ENCODE measurements at places on chromosomes 2 and 18. TPM values are rescaled to one million over a fixed set of nuclear protein-coding genes. Genes with fewer than 3 reads are reported as not detected.
A peak's percentile ranks its signal among the peaks of the same experiment; 100 is the strongest.

DNA sequence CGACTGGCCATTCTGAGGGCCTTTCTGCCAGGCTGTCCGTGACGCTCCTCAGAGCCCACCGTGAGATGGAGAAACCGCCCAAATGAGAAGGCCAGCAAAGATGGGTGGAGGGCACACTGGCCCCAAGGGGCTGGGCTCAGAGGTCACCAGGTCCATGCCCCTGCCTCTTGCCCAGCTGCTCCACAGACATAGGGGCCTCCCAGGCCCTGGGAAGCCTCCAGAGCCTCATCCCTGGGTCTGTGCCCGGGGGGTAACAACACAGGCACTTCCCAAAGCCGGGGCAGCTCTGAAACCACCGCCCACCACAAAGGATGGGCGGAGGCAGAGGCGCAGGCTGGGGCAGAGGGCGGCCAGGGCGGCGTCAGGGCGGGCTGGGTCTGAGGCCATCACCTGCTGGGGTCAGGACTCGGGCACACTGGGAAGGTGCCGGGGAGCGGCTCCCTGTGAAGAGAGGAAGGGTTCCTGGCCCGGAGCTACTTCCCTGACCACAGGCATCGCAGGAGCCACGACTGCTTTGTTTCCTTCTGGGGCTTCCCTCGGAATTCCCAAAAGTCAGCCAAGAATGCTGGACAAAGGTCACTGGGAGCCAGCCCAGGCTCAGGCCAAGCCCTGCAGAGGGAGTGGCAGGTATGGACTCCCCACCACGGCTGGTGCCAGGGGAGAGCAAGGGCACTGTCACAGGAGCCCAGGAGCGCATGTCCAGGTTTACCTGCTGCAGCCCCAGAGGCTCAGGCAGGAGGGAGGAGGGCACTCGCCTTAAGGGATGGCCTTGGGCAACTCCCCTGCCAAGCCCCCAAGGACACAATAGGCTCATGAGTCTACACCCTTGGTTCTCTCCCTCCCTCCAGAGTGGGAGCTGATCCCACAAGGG is 9.4 kb downstream of the CYP26B1 start:
- no peak overlapping the region for H3K27ac ChIP-seq
- H3K27me3 ChIP-seq: peaks cover 6% of the 10 kb centered on the region
- DNase-seq: no peak
- no peaks in the 10 kb centered on the region for H3K4me1 ChIP-seq

GRCh38 chr2:64637000-64637635 is 16.6 kb downstream of the SERTAD2 start:
- no peak overlapping the region for H3K4me3 ChIP-seq
- no peak overlapping the region for H3K27ac ChIP-seq
- no peaks in the 10 kb centered on the region for H3K27me3 ChIP-seq
- peaks cover 32% of the 10 kb centered on the region for H3K4me1 ChIP-seq

The FIGN gene
- 8.4 TPM for total RNA-seq

GRCh38 chr2:119059287-119059686 is 99.3 kb downstream of the C1QL2 start:
- peaks cover 48% of the 10 kb centered on the region for H3K27me3 ChIP-seq
- no peaks in the 10 kb centered on the region for H3K4me1 ChIP-seq
- no peaks in the 10 kb centered on the region for H3K36me3 ChIP-seq
- no peak overlapping the region for H3K27ac ChIP-seq

The POU3F3 gene
- total RNA-seq: not detected

- H3K27ac ChIP-seq: no peak overlapping the region
- peaks cover 15% of the 10 kb centered on the region for H3K4me1 ChIP-seq
- no peak overlapping the region for H3K4me3 ChIP-seq
Observed at GRCh38 chr2:47486841-47487497, 84.0 kb downstream of the MSH2 start.

- DNase-seq: peak; percentile 9
- no peaks in the 10 kb centered on the region for H3K27me3 ChIP-seq
- H3K27ac ChIP-seq: no peak overlapping the region
- H3K4me1 ChIP-seq: no peaks in the 10 kb centered on the region
- H3K36me3 ChIP-seq: no peaks in the 10 kb centered on the region
Observed at GRCh38 chr18:76922107-76922506, 99.8 kb downstream of the ZNF236 start.

DNA sequence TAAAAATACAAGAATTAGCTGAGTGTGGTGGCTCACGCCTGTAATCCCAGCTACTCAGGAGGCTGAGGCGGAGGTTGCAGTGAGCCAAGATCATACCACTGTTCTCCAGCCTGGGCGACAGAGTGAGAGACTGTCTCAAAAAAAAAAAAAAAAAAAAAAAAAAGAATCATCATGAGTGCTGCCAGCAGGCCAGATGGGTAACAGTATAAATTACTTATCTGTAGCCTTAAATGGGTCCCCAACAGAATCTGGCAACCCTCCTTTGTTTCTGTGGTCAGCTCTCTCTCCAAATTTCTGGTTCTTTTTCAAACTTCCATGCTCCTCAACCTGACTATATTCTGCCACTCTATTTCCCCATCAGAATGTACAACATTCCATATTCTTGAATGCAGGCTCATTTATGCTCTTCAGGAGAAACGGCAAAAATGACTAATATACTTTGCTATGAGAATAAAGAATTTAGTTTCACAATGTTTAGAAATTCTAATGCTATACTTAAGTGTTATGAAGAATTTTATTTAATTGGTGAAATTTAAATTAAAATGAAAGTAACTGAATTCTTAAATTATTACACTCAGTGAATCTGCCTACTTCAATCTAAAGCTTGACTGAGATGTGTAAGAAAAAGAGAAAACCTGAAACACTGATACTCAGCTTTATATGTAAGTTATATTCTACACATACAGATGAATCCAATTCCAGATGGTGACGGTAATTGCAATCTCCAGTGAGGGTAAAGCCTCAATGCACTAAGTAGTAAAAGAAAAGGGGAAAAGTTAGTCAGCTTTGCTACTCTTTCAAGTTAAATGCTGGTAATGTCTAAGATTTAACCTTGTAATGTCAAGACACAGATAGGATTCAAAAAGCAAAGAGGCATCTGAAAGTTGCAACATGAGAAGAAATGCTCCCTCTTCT is 24.8 kb downstream of the LPIN2 start:
- H3K27ac ChIP-seq: no peak overlapping the region
- H3K36me3 ChIP-seq: peaks cover 4% of the 10 kb centered on the region
- H3K4me1 ChIP-seq: peaks cover 32% of the 10 kb centered on the region

The SLC39A6 gene
- total RNA-seq: 54.4 TPM

GRCh38 chr2:66034467-66034866 is 400.5 kb upstream of the MEIS1 start:
- no peak for DNase-seq
- no peak overlapping the region for H3K4me3 ChIP-seq
- H3K4me1 ChIP-seq: no peaks in the 10 kb centered on the region
- H3K36me3 ChIP-seq: no peaks in the 10 kb centered on the region
- H3K27ac ChIP-seq: no peak overlapping the region

DNA sequence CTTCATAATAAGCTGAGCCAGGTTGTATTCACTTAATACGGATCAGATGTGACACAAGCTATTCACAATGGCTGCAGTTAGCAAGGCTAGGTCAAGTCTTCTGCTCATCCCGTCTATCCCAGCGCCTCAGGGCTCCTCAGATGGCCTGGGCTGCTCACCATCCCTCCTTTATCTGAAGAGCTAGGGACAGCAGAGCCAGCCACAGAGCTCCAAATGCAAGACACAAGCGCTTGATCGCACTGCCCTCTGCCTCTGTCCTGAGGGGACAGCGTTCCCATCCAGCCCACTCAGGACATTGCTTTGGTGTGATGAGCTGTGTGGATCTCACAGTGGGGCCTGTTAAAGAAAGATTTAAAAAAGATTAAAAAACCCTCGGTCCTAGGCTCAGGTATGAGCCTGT is 254.4 kb upstream of the HS6ST1 start:
- peaks cover 47% of the 10 kb centered on the region for H3K27me3 ChIP-seq
- no peak for DNase-seq
- no peaks in the 10 kb centered on the region for H3K36me3 ChIP-seq
- H3K27ac ChIP-seq: no peak overlapping the region
- no peaks in the 10 kb centered on the region for H3K4me1 ChIP-seq
- H3K4me3 ChIP-seq: no peak overlapping the region

The AQP12B gene
- not detected for total RNA-seq

DNA sequence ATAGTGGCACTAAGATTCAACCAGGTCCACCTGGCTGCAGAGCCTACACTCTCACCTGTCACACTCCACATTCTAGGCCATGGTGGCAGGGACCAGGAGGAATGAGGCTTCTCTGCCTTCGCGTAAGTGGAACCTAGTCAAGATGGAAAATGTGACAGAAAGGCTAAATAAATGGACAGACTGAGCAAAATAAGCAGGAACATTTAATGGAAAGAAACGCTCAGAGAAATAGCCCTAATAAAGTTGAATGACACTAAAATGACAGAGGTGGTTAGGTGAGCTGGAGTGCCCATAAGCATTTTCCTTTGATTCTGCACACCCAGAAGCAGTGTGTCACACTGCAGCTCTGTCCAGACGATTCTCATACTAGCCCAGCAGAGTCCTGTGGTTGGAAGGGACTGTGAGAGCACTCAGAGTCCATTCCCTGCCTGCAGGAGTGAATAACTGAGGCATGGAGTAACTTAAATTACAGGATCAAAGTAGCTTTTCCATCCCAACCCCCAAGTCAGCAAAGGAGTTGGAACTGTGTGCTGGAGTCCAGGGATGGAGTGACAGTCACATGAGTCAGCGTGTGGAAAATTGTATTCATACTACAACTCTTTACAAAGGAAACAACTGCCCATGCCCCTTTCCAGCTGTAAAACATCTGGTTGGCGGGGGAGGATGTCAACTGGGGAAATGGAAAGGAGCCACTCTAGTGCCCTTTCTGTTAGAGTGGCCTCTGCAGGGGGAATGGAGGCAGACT is 105.4 kb upstream of the LGALSL start:
- no peak for DNase-seq
- H3K4me3 ChIP-seq: no peak overlapping the region
- H3K36me3 ChIP-seq: no peaks in the 10 kb centered on the region
- no peak overlapping the region for H3K27ac ChIP-seq

All from Calu3 (cell line).